ENCODE measurements at places on chromosomes 12 and 14.

GRCh38 chr14:79965896-79966295, 245.4 kb downstream of the DIO2 start:
- DNase-seq: no peak

DNA sequence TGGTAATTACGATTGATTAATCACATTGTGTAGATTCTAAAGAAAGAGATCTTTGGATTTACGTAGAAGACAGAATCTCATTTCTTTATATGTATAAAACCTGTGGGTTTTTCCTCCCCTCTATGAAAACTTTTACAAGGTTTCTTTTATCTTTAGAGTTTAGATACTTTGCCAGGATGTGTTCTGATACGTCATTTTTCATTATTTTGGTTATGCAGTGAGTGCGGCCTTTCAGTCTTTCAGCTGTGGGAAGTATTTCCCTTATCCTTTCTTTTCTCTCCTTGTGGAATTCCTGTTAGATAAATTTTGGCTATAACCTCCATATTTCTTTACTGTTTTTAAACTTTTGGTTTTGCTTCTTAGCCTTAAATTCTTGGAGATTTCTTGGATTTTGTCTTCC, 92.7 kb downstream of the TTLL5 start:
- no peak for DNase-seq

- DNase-seq: peak; percentile 77
Measured at GRCh38 chr12:56628671-56629458, 1.3 kb downstream of the BAZ2A start.

- peak; percentile 74 for DNase-seq
Measured at GRCh38 chr14:105075379-105076295, 10.4 kb upstream of the GPR132 start.

GRCh38 chr12:85036234-85036707, at the start of the genes LRRIQ1 and TSPAN19:
Gene LRRIQ1, plus strand, starts transcription at chr12:85036351. Its CDS starts 1,826 bp downstream, at chr12:85038177.
Gene TSPAN19, minus strand, starts transcription at chr12:85036277. Its CDS starts 6,331 bp downstream, at chr12:85029946.
- DNase-seq: peak; percentile 79

DNA sequence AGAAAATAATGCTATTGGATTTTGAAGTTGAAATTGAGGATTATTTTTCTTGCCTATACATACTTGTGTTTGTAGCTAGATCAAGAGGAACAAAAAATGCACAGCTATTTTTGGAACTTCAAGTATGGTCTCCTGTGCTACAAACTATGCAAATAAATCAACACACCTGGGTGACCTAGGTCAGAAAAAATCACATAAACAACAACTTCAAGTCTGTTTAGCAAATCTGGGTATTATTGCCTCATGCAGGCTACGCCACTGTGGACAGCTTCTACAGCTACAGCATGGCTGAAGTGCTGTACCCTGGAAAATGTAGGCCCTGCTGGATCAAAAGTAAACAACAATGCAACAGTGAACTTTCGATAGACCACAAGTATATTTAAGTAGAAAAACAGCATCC, 87.5 kb downstream of the SLC6A15 start:
- no peak for DNase-seq

GRCh38 chr14:97706819-97707218, 909.6 kb downstream of the VRK1 start:
- no peak for DNase-seq

DNA sequence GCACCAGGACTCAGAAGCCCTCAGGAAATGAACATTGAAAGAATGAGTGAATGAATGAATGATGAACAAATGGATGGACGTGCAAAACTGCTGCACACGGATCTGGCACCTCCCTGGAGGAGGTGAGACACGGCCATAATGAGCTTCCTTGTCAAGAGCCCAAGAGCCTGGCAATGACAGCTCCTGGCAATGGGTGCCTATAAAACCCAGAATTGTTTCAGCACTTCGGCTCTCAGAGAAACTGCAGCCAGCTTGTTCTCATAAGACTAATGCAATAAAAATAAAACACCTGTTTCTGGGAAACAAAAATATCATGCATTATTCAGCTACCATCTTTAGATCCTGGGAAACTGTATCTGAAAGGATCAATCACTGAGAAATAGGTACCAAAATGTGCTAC, 200.5 kb upstream of the SFSWAP start:
- DNase-seq: no peak

DNA sequence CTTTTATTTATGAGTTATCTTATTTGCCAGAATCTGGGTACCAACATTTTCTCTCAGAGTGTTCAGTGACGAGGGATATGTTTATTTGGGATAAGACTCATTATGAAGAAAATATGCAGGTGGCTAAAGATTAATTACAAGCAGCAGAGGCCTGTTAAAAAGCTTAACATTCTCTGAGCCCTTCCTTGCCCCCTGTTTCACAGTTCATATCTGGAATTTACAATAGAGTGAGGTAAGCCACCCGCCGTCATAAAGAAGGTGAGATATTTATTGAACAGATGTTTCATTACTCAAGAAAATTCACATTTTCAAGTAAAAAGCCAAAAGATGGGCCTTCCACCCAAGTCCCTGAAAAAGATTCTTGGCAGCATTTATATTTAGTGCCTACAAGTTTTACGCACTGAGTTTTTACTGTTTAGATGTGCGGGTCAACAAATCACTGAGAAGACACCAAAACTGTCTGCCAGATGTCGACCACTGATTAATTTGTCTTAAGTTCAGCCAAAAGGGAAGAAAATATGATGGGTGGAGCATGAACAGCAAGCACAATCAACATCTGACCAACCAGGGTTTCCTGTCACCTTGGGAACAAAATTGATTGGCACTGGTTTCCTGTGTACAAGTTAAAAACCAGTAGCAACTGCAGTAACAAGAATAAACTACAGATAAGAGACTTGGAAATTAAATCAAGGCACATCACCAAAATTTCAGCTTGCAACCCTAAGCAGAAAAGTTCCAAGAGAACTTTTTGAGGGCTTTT, 85.5 kb upstream of the PTPRB start:
- no peak for DNase-seq

DNA sequence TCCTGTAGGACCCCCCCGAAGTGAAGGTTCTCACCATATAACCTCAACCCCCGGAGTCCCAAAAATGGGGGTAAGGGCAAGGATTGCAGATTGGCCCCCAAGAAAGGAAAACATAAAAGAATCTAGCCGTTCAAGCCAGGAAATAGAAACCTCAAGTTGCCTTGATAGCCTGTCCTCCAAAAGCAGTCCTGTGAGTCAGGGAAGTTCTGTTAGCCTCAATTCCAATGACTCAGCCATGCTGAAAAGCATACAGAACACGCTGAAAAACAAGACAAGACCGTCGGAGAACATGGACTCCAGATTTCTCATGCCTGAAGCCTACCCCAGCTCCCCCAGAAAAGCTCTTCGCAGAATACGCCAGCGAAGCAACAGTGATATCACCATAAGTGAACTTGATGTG, 344.2 kb upstream of the RGS6 start:
- DNase-seq: no peak

GRCh38 chr14:34649344-34649743, 19.4 kb upstream of the SNX6 start:
- no peak for DNase-seq

DNA sequence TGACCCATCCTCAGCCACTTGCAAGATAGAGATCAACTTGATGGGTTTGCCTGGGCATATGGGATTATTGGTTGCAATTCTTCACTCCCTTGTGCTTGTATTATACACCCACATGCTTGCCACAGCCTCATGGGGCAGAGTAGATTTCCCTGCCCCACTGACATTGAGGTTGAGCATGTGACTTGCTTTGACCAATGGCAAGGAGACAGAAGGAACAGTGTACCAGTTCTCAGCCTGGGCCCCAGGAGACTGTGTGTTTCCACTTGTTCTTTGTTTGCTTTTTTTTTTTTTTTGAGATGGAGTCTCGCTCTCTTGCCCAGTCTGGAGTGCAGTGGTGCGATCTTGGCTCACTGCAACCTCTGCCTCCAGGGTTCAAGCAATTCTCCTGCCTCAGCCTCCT, 31.8 kb downstream of the CALM1 start:
- no peak for DNase-seq

DNA sequence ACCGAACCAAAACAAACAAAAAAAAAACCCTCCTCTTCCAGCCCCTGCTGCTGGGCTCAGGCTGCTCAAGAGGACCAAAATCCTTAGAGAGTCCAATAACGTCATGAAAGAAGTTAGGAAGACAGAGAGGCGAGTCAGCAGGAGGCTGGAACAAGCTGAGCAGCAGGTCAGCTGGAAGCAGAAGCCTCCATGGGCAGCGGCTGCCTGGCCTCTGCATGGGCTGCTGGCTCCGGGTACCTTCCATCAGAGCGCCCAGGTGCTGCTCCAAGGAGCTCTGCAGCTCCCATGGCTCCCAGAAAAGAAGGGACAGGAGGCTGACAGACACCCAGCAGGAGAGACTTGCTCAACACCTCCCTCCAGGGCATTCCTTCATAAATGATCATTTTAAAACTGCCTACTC, 3.2 kb upstream of the KRT2 start:
- no peak for DNase-seq
